AG08396 (cell line): ENCODE measurements at places on chromosomes 11 and 22.

DNA sequence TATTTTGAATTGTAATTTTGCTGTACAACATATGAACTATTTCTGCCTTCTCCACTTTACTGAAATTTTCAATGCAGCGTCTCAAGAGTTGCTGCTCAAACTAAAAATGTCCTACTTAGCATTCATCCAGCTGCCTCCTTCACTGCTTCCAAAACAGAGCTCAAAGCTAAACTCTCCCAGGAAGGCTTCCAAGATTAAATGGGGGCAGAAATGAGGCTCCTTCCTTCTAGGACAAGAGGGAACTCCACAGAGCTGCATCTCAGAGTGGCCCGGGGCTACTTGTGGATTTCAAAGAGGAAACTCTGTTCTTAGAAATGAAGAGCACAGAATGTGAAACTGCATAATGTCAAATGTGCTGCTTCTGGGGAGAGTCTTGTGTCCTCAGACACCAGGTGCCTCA lies 295.9 kb upstream of the NCAM1 start:
- no peak for DNase-seq

GRCh38 chr11:55942785-55943392 lies 6.7 kb upstream of the OR5I1 start:
- peak; percentile 2 for DNase-seq

DNA sequence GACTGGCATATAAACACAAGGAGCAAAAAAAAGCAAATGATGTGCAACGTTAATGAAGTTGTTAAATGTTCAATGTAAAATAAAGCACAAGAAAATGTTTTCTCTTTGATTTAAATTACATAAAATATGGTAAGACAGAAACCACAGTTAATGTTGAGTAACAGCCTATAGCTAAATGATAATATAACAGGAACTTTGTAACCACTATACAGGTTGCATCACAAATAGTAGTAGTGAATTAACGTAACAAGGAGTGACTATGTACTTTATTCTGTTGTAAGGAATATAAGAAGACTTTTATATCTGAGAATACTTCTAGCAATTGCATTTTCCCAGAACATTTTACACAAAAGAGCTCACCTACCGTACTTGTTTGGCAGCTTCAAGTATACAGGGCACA lies 16.9 kb downstream of the SAAL1 start:
- no peak for DNase-seq

GRCh38 chr11:92765965-92766371 lies 203.5 kb upstream of the MTNR1B start:
- no peak for DNase-seq

DNA sequence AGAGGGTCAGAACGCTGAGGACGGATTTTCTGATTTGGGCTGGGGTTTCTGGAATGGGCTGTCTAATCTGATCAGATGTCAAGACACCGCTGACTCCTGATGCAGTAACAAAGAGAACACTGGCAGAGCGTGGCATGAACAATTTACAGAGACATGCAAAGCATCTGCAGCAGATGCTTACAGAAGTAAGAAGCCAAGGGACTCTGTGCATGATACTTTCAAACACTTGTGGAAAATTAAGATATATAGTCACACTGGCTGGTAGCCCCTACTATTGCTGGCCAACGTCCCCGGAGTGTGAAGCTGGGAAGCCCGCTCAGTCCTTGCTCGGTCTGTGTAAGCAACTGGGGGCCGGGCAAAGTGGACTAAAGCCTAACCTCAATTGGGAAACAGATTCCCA lies 903.7 kb downstream of the BRD1 start:
- no peak for DNase-seq

- peak; percentile 38 for DNase-seq
Measured at GRCh38 chr22:17957693-17958092, 66.7 kb downstream of the MICAL3 start.

- peak; percentile 14 for DNase-seq
Measured at GRCh38 chr11:31824879-31825837, 14.0 kb upstream of the PAX6 start.

- no peak for DNase-seq
Measured at GRCh38 chr11:37995886-37996285, 1397.8 kb upstream of the RAG2 start.

- DNase-seq = no peak
Measured at GRCh38 chr11:132876239-132876638, 656.1 kb downstream of the OPCML start.
